Karpas-422 (cell line): ENCODE measurements at places on chromosomes 3 and 15. TPM values are rescaled to one million over a fixed set of nuclear protein-coding genes. Genes with fewer than 3 reads are reported as not detected.

DNA sequence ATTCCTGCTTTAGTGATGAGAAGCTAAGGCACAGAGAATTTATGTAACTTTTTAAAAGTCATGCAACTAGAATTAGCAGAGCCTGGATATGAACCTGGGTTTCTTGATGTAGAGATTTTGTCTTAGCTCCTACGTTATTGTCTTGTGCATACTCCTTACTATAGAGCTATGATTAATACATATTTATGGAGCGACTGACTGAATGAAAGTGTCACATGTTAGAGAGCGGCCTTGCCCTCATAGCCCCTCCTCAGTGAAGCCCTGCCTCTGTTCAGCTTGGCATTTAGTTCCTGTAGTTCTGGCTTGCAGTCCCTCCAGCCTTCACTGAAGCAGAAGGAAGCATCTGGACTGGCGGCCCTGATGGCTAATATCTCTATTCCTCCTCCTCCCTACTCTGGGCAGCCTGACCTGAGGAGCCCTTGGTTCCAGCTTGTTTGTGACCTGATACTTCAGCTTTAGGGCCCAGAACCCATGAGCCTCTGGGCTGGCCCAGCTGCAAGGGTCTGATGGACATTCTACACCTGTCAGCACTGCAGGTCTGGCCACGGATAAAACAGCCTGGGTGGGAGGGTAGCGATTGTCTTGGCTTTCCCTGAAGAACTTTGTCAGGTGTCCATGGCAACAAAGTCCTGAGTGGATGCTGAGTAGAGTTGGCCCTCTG, 13.4 kb upstream of the AGBL1 start:
- no peak for DNase-seq

CFAP161 gene
- 0.11 TPM in 1 of 2 replicates, not detected in the other for total RNA-seq

PIK3CB gene
- 13.0 and 35.3 TPM in 2 replicates for total RNA-seq

DNA sequence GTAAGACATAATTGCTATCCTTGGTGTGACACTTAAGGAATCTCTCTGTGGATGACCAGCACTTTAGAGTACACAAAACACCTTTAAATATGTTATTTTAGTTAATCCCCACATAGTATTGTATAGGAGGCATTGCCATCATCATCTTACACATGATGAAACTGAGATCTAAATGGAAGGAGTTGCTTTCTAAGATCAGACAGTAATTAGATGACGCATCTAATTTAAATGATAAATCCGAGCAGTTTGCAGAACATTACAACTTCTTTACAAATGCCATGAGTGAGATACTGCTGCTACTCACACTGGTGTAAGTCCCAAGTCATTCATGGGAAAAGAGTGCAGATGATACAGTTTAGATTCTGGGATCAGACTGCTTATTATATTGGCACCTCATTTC, 431.9 kb downstream of the MFSD1 start:
- DNase-seq = no peak

- DNase-seq = no peak
Measured at GRCh38 chr15:66001717-66002426, 132.6 kb downstream of the RAB11A start.

NMNAT3 gene
- total RNA-seq = not detected in 2 replicates

- DNase-seq = no peak
Measured at GRCh38 chr15:64216730-64217428, 54.1 kb upstream of the PPIB start.

GRCh38 chr3:150733936-150734794, 28.8 kb downstream of the SIAH2 start:
- no peak for DNase-seq

- no peak for DNase-seq
Measured at GRCh38 chr3:37745921-37746320, 115.8 kb upstream of the CTDSPL start.

- DNase-seq = peak; percentile 88
Measured at GRCh38 chr15:38085114-38085513, 150.7 kb downstream of the TMCO5A start.

DNA sequence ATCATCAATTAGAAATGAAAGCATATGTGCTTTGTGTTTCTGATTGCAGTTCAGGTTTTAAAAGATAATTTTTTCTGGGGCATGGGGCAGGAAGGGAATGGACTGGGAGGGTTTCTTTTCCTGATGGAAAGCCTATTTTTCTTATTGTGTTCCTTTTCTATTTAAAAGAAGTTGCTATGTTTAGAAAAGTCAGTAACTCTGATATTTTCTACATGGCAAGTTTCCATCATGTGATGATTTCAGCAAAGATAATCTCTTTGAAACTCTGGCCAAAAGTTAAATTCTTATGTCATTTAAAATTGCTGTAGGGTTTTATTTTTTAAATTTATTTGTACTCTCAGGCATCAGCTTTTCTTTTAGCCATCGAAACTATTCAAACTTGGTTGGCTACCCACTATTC, 601.2 kb downstream of the FOXP1 start:
- no peak for DNase-seq

NUTM1 gene
- total RNA-seq = not detected in 2 replicates

- DNase-seq = no peak
Measured at GRCh38 chr3:72011485-72011884, 226.5 kb upstream of the PROK2 start.

- no peak for DNase-seq
Measured at GRCh38 chr15:95663156-95664100, 667.1 kb upstream of the NR2F2 start.

MITF gene
- total RNA-seq = not detected in 2 replicates

GRCh38 chr15:92605225-92605944, 50.2 kb downstream of the FAM174B start:
- no peak for DNase-seq

DNA sequence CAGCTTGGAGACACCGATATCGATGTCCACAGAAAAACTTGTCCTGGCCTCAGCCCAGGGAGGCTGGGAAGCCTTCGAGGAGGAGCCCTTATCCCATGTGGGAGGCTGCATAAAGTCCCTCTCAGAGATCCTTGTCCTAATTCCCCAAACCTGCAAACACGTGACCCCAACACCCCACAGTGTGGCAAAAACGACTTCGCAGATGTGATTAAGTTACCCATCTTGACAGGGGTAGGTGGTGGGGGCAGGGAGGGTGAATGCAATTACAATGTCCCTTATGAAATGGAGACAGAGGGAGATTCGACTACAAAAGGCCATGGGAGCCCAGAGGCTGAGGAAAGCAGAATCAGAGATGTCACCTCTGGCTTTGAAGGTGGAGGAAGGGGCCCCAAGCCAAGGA, 2.3 kb upstream of the TLR9 start:
- DNase-seq = no peak

DNA sequence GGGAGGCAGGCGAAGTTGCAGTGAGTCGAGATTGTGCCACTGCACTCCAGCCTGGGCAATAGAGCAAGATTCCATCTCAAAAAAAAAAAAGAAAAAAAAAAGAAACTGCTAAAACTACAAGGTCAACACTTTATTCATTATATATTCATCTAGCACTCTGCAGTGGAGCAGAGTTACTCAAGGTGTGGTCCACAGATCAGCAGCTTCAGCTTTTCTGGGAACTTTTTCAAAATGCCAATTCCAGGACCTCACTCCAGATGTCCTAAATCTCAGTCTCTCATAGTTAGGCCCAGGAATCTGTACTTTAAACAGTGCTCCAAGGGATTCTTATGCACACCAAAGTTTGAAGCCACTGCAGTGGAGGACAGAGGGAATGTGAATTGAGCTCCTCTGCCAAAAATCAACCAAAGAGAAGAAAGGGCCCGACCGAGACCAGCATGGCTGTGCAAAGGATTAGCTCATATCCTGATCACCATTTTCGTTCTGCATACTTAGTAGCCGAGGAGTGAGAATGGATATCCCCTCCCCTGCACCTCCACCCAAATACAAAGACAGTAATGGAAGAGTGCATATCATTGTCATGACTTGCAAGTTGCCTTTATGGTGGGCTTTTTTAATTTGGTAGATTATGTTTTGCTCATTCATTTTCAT, 201.9 kb downstream of the MEX3B start:
- DNase-seq = no peak

FBXO40 gene
- total RNA-seq = not detected in 2 replicates

DNA sequence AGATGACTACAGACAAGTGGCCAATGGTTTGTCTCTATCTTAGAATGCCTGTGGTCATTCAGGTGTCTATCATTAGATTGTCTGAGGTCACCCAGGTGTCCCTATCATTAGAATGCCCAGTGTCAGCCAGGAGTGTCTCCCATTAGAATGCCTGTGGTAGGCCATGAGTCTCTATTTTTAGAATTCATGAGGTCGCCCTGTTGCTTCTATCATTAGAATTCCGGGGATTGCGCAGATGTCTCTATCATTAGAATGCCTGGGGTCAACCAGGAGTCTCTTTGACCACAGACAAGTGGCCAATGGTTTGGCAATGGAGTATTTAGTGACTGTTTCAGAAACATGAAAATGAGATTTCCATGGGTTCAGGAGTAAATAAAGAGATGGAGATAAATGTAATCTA, 7.6 kb downstream of the RTP2 start:
- DNase-seq = no peak

- no peak for DNase-seq
Measured at GRCh38 chr3:125073390-125073905, 17.7 kb upstream of the HEG1 start.

DNA sequence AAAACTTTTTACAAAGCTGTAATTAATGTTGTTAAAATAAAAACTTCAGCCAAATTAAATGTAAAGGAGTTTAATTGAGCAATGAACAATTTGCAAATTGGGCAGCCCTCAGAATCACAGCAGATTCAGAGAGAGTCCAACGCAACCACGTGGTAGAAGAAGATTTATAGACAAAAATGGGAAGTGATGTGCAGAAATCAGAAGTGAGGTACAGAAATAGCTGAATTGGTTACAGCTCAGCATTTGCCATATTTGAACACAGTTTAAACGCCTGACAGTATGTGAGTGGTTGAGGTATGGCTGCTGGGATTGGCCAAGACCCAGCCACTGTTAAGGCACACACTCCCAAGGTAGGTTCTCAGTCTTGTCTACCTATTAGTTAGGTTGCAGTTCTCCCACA, 14.4 kb upstream of the PLA2G4D start:
- peak; percentile 87 for DNase-seq

- no peak for DNase-seq
Measured at GRCh38 chr15:44580105-44580504, 43.2 kb downstream of the EIF3J start.

ZNF592 gene
- 15.5 and 18.0 TPM in 2 replicates for total RNA-seq

- DNase-seq = no peak
Measured at GRCh38 chr3:51568036-51568435, 29.5 kb downstream of the RAD54L2 start.

- DNase-seq = no peak
Measured at GRCh38 chr3:71919572-71919971, 134.6 kb upstream of the PROK2 start.

CYP1A2 gene
- not detected in 2 replicates for total RNA-seq

C3orf20 gene
- not detected in 2 replicates for total RNA-seq
